ENCODE measurements at places on chromosomes 16 and 17.

GRCh38 chr17:1486802-1487695, 5.4 kb downstream of the MYO1C start:
- no peak for DNase-seq

DNA sequence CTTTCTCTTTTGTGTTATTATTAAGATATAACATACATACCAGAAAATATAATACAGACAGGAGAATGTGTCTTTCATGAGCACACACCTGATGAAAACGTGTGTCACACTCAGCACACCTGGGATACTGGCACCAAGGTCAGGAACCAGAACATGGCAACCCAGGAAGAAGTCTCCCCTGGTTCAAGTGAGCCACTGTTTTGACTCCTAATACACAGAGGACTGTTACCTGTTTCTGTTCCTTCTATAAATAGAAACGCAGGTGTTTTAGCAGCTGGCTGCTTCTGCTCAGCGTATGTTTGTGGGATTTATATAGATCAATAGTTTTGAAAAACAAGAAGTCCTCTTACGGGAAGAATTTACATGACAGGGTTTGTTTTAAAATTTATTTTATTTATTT, 3.5 kb downstream of the SEC14L1 start:
- no peak for DNase-seq

GRCh38 chr16:83705856-83706255, 101.9 kb upstream of the HSBP1 start:
- no peak for DNase-seq

- no peak for DNase-seq
Measured at GRCh38 chr17:17093764-17094163, 51.5 kb downstream of the MPRIP start.

GRCh38 chr16:2035431-2036199, 8.9 kb downstream of the NHERF2 start:
- peak; percentile 30 for DNase-seq

- DNase-seq, result no peak
Measured at GRCh38 chr16:79845033-79845733, 244.6 kb upstream of the MAF start.

- DNase-seq, result no peak
Measured at GRCh38 chr17:50917418-50917743, 51.2 kb upstream of the TOB1 start.

DNA sequence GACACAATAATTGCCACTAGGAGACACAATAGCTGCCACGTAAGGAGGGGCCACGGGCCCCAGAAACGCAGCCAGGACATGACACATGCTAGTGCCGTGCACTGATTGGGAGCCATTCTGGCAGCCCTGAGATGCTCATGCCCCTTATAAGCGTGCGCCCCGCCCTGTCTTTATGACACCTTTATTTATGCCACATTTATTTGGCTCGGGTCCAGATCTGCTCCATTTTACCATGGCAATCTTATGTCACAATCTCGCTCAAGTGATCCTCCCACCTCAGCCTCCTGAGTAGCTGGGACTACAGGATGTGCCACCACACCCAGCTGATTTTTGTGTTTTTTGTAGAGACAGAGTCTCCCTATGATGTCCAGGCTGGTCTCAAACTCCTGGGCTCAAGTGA, 43.8 kb upstream of the NF1 start:
- no peak for DNase-seq

- DNase-seq, result no peak
Measured at GRCh38 chr17:17019430-17019762, 22.9 kb upstream of the MPRIP start.

DNA sequence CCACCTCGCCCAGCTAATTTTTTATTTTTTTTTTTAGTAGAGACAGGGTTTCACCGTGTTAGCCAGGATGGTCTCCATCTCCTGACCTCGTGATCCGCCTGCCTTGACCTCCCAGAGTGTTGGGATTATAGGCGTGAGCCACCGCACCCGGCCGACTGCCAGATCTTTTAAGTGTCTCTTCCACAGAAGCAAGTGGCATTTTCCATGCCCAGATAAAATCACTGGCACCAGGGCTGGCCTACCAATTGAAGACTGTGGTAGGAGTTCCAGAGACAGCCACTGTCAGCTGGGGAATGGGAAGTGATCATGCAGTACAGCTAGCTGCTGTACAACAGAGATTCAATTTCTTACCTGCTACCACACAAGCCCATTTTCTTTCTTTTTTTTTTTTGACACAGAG, 17.9 kb downstream of the CNP start:
- DNase-seq, result no peak

- no peak for DNase-seq
Measured at GRCh38 chr17:77828749-77829539, 129.6 kb upstream of the TNRC6C start.

- no peak for DNase-seq
Measured at GRCh38 chr16:14437426-14437825, 192.6 kb downstream of the PARN start.

Data from NCI-H187 (cell line).